GM04504 (cell line): ENCODE measurements at places on chromosomes 2 and 18.

DNA sequence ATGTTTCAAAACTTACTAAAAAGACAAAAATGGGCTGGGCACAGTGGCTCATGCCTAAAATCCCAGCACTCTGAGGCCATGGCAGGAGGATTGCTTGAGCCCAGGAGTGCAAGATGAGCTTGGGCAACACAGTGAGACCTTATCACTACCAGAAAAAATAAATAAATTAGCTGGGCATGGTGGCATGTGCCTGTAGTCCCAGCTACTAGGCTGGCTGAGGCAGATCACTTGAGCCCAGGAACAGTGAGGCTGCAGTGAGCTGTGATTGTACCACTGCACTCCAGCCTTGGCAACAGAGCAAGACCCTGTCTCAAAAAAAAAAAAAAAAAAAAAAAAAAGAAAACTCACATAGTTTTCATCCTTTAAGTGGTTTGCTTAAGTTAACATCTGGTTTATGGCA, 6.4 kb downstream of the TSPYL6 start:
- no peak for DNase-seq

DNA sequence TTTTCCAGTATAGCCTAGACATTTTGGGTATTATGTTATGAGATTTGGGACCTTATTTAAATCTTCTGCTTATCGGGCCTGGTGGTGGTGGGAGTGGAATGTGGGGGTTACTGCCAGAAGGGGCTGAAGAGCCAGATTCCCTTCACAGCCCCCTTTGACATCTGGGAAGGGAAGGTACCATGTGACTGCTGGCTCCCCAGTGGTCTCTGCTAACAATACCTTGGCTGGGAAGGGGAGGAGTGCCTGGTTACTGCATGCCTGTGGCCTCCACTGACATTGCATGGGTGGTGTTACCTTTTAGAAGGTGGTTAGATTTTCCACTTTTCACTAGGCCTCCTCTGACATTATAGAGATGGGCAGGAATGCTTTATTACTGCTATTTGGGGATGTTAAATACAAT, 8.0 kb downstream of the ATP9B start:
- no peak for DNase-seq

GRCh38 chr2:132374961-132375360, 41.6 kb upstream of the GPR39 start:
- DNase-seq, result no peak

GRCh38 chr2:929925-930324, 20.7 kb upstream of the SNTG2 start:
- DNase-seq, result no peak

- DNase-seq, result no peak
Measured at GRCh38 chr2:158973116-158973956, 4.9 kb downstream of the TANC1 start.

DNA sequence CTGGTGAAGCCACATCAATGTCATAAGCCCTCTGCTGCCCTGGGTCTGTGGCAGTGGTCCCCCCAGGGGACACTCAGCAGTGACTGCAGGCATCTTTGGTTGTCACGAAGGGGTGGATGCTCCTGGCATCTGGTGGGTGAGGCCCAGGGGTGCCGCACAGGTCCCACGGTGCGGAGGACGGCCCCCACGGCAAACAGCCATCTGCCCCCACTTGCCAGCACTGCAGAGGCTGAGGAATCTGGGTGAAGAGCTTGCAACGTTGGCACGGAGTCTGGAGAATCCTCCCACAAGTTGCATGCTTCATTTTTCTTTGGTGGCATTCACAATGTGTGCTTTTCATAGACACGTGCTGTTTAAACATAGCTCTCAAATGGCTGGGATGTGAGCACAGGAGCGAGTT, 105.1 kb upstream of the PXDN start:
- no peak for DNase-seq

DNA sequence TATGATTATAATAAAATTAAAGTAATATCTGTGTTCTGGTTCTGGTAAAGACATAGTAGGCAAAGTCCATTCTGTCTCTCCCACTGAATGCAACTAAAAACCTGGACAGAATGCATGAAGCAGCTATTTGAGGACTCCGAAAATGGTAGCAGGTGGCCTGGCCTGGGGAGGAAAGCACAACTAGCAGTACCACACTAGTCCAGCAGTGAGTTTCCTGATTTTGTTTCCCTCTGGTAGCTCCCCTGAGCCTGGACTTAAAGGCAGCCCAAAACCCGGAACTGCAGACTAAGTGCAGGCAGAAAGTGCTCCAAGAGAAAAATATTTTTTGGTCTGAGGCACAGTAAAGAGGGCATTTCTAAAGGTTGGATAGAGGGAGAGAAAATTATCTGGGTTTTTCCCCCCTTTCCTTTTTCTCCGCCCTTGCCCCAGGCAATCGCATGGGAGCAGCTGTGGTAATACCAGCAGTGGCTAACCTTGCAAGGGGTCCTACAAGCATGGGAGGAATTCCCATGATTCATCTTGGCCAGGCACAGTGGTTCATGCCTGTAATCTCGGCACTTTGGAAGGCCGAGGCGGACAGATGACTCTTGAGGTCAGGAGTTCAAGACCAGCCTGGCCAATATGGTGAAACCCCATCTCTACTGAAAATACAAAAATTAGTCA, 32.3 kb downstream of the ASXL2 start:
- DNase-seq, result no peak

DNA sequence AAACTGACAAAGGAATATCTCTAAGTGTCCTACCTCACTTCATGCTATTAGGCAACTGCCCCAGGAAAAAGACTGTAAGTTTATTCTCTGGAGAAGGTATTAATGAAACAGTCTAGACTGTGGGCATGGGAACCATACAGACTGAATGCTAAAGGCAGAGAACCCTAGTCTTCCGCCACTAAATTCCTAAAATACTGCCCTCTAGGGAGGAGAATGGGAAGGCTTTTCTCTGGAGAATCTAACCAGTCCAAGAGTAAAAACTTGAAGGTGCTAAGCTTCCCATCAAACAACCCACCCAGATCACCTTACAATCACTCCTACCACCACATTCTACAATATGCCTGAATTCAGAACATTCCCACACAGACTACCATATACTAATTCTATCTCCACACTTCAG, 3.4 kb downstream of the SRBD1 start:
- no peak for DNase-seq

GRCh38 chr2:75499534-75499933, 61.2 kb downstream of the EVA1A start:
- DNase-seq, result no peak

GRCh38 chr2:158486970-158487325, 30.2 kb downstream of the PKP4 start:
- no peak for DNase-seq

GRCh38 chr18:3584266-3584861, 134.4 kb downstream of the TGIF1 start:
- no peak for DNase-seq

DNA sequence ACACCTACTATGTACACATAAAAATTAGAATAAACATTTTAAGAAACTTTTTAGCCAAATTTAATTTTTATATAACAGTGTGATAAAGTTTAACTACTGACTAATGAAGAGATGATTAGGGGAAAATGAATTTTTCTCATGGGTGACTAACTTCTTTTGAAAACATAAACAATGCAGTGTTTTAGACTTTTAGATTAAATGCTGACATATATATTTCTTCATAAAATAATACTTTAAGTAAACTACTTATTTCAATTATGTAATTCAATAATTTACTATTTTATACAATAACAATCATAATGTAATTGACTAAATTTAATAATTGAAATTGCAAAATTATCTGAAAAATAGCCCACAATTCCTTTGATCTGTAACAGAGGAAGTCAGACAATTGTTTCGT, 233.3 kb upstream of the PXDN start:
- no peak for DNase-seq

GRCh38 chr2:8456151-8457091, 225.4 kb upstream of the ID2 start:
- no peak for DNase-seq

DNA sequence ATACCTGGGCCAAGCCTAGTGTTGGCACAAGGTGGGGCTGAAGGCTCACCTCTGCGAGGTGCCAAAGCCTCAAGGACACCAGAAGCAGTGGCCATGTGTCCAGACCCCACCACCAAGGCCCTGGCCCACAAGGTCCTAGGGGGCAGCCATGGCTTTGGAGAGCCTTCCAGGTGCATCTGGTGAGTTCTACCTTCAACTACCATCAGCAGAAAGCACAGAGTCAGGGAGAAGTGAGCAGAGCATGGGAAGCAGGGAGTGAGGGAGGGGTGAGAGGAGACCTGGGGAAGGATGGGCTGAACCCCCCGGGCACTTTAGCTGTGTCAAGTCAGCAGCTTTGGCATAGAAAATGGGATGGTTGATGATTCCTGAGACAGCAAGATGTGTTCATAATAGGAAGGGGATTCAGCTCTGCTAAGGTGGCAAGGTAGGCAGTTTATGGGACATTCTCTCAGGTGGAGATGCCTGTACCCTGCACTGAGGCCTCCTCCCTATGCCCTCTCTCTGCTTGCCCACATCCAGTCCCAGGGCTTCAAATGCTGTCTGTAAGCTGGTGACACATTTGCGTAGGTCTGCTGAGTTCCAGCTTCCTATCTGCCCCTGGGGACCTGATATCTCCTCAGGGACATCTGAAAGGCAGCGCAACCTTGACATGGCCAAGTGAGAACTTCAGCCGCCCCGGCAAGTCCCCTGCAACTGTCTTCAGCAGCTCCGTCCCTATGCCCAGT, 83.4 kb upstream of the RGPD5 start:
- no peak for DNase-seq

- no peak for DNase-seq
Measured at GRCh38 chr2:205237524-205237923, 444.8 kb upstream of the NRP2 start.

DNA sequence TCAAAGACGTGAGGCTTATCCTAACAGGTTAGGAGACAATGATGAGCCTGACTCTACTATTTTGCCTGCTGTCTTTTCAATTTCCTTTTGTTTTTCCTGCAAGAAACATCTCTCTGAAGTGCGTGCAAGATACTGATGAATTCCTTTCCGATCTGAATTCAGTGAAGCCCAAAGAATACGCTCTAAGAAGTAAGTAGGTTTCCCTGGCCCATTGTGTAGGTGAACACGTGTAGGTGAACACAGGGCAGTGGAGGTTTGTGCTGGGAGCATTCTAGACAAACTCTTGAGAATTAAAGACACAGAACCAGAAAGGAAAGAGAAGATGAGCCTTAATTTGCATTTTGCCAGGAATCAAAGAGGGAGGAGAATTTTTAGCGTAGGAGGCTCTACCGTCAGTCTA, 132.0 kb downstream of the ZNF532 start:
- no peak for DNase-seq

DNA sequence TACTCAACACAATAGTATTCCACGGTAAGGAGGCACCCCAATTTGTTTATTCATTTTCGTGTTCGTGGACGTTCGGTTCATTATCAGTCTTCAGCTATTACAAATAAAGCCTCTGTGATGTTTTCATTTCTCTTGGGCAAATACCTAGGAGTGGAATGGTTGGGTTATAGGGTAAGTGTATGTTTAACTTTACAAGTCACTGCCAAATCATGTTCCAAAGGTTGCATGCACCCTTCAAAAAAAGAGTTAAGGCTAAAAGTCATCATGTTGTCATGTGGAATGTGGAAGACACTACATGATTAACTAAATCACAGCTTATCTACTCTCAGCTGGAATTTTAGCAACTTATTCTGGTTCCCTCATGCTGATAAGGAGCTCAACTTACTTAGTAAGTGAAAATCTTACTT, 15.8 kb downstream of the INO80C start:
- no peak for DNase-seq

GRCh38 chr18:25234740-25235345, 117.1 kb downstream of the ZNF521 start:
- no peak for DNase-seq

GRCh38 chr2:73987109-73987947, 2.6 kb downstream of the TET3 start:
- no peak for DNase-seq

DNA sequence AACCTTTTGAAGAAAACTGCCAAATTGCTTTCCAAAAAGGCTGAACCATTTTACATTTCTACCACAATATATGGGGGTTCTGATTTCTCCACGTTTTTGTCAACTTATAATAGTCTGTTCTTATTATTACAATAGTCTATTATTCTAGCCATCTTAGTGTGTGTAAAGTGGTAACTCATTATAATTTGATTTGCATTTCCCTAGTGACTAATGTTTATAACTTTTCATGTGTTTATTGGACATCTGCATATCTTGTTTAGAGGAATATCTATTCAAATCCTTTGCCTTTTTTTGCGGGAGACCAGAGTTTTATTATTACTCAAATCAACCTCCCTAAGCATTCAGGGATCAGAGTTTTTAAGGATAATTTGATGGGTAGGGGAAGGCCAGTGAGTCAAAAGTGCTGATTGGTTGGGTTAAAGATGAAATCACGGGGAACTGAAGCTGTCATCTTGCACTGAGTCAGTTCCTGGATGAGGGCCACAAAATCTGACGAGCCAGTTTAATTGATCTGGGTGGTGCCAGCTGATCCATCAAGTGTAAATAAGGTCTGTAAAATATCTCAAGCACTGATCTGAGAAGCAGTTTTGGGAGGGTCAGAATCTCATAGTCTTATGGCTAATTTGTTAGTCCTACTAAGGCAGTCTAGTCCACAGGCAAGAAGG, 303.4 kb upstream of the NCKAP5 start:
- DNase-seq, result no peak

GRCh38 chr2:46297546-46298271, 502 bp downstream of the EPAS1 start:
- no peak for DNase-seq

GRCh38 chr2:120650022-120650644, 85.5 kb upstream of the GLI2 start:
- no peak for DNase-seq
